ENCODE measurements at places on chromosomes 5 and 9.

DNA sequence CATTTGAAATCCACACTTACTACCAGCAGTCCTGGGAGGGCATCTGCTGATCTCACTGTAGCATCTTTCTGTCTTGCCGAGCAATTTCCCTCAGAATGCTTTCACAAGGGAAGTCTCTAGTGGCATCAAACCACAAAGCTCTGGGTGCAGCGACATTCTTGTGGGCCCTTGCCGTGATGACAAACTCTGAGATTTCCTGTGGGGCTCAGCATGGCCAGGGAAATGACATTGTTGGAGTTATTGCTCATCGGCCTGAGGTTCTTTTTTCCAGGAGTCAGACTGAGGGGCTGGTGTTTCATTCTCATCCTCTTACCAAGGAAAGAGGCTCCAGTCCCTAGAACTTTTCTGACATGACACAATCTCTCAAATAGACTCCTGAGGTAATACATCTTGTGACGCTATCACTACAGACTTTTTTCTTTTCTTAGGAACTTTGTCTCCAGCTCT, 51.4 kb downstream of the PFDN1 start:
- no peak for DNase-seq

- no peak for DNase-seq
Measured at GRCh38 chr5:14726066-14726838, 61.7 kb downstream of the OTULIN start.

DNA sequence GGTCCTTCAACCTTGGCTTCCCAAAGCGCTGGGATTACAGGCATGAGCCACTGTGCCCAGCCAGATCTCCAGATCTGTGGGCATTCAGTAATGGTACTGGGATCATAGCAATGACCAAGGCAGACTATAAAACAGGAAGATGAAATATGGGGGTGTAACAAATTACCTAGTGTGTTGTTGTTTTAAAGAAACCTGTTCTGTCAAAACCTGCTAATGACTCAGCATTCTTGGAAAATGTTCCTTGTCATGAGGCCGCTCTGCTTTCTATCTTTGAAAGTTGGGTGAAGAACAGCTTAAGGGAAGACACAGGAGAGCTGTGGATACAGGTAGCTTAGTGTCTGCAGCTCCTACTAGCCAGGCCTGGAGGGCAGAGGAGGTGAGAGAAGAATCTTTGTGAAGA, 19.4 kb downstream of the TARS1 start:
- no peak for DNase-seq

DNA sequence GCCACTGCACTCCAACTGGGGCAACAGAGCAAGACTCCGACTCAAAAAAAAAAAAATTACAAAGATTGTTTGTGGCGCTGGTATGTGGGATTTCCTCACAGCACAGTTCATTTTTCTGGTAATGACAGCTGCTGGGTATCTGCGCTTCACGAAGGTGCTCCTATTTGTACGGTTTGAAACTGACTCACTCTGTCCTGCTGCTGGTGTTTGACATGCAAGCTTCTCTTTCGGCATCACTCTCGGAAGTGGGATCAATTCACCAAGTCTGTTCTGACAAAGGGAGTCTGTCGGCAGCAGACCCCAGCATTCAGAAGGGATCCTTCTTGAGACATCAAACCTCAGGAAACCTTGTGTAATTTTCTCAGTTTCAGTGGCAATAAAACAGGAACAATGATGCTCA, 26.3 kb downstream of the MAML1 start:
- DNase-seq: no peak

DNA sequence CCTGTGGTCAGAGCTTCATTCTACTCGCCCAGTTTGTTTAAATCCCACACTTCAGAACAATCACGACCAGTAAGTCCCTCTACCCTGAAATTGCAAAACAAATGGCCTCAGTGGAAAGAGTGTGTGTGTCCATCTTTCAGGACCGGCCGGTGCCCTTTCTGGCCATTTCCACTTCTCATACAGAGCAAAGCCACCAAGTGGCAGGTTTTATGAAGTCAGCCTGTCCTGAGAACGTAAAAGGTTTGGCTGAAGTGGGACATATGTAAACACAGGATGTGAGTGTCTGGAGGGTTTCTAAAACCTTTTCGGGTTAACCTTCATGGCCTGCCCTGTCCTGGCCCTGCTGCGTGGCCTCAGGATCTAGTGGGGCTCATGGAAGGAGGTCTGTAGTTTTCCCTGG, 24.7 kb downstream of the NXNL2 start:
- no peak for DNase-seq

DNA sequence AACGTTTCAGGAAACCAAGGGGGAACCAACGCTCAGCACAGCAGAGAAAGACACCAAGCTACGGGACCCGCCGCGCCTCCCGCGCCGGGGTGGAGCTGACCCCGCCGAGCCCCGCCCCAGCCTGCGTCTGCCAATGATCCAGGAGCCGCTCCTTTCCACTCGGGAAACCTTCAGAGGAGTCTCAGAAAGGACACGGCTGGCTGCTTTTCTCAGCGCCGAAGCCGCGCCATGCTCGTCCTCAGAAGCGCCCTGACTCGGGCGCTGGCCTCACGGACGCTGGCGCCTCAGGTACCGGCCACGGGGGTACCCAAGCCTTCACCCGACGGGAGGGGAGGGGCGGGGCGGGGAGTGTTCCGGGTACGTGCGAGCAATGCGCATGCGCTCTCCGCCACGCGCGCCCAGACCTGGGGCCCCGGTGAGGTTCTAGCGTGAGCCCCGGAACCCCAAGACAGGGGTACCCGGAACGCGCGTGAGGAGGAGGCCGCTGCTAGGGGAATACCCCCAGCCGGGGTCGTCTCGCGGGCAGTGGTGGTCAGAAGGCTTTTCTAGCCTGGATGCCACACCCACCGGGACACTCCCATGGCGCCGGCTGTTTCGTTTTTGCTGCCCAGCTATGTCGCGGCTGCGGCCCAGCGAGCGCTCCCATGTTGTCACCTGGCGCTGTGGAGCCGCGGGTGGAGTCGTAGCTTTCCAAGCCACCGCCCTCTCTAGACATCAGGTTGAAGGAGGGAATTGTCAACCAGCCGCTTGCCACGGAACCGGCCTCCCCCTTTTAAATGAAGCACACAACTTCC, at the start of gene NIPSNAP3A:
Gene NIPSNAP3A (plus strand): TSS at position 119 of the 794 bp plus-strand sequence. CDS start 110 bp downstream, at position 229.
- no peak for DNase-seq

DNA sequence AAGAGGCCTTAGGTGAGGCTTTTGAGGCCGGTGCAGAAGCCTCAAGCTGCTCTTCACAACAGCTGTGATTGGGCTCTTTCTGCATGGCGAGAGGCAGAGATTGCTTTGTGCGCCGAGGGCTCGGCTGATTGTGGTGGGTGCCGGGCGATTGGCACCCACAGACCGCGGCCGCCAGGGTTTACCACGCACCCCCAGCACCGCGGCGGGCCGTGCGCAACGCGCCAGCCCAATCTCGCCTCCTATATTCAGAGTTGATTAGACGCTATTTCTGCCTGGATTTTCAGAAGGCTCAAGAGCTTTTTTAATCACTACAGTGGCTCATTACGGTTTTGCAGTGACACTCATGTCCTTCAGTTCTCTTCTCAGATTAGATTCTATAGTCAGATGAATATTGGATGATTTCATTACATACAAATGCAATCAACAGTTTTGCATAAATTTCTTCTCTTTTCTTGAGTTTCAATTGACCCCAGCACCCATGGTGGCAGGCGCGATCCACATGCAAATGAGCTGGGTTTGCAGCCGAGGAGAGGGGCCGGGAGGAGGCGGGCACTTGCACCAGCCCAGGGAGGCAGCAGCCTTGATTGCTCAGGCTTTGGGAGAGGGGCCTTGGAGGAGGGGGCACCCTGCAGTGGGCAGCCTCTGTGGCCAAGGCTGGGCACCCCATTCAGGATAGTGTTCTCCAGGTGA, 33.8 kb upstream of the PTGS1 start:
- no peak for DNase-seq

GRCh38 chr5:145166110-145166509, 669.0 kb downstream of the PRELID2 start:
- DNase-seq: no peak

- DNase-seq: no peak
Measured at GRCh38 chr5:18321262-18321942, 687.1 kb downstream of the TAF11L14 start.

- no peak for DNase-seq
Measured at GRCh38 chr5:58505971-58506640, 14.9 kb downstream of the GAPT start.

DNA sequence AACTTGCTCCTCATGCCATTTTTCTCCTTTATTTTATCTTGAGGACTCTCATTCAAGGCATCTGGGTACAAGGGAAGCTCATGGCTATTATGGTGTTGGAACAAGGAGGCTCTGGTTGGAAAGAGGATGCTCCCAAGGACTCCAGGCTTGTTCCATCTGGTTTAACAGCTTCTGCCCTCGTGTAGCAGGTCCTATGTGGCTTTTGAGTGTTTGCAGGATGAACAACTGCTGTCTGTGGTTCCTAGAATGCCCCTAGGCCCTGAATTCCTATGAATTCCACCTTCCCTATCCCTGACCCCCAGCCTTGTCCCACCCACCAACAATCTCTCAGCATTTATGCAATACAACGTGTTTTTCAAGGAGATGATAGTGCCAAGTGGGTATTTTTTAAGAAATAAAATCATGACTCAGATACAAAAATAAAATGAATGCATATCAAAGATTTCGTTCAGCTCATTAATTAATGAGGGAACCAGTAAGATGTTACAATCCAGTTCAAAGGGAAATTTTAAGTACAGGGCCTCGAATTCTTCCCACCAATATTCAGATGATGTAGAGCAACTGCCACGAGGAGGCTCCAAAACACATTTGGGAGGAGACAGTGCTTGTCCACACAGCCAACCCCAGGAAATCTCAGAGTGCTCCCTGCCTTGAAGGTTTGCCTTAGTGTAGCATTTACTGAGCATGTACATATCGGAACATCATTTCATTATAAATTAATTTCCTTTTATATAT, 182.0 kb downstream of the MUSK start:
- DNase-seq: no peak

DNA sequence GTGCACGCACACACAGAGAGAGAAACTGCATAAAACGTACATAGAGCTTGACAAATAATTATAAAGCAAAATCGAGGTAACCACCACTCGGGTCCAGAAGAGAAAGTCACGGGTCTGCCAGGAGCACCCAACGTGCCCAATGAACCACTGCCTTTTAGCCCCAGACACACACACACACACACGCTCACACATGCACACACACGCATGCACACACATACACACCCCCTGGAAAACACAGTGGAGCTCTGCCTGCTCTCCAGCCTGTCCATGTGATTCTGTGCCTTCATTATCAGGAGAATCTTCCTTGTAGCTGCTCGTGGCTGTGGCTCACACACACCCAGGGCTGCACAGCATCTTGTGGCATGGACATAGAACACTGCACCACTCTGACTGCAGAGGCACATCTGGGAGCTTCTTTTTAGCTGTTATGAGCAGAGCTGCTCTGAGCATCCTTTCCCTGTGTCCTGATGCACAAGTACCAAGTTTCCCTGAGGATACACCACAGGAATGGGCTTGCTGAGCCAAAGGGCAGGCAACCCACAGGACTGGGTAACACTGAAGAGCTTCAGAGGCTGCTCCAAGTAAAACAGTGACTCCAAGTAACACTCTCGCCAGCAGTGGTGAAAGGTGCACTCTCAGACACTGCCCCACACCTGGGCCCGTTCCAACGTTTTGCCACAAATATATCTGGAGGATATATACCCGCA, 58.9 kb downstream of the CAMSAP1 start:
- no peak for DNase-seq

GRCh38 chr5:20291766-20292165, 303.8 kb upstream of the CDH18 start:
- DNase-seq: no peak

GRCh38 chr5:142055301-142055700, 42.5 kb upstream of the GNPDA1 start:
- no peak for DNase-seq

GRCh38 chr5:88924330-88924657, 41.3 kb upstream of the MEF2C start:
- DNase-seq: no peak

- DNase-seq: no peak
Measured at GRCh38 chr5:127919818-127920217, 163.7 kb upstream of the SLC12A2 start.

GRCh38 chr5:141919218-141920119, 4.2 kb upstream of the DELE1 start:
- no peak for DNase-seq

DNA sequence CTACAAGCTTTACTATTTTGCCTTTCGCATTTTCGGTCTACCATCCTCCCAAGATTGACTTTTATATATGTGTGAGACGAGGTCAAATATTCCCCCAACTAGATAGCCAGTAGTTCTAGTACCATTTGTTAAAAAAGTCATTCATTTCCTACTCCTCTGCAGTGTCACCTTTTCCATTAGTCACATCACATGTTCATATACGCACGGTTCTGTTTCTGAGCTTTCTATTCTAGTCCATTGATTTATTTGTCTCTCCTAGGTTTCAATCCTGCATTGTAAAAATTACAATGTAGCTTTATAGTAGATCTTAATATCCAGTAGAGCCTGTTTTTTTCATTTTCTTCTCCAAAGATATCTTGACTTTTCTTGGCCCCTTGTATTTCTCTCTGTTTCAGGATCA, 528.7 kb upstream of the TRPC7 start:
- DNase-seq: no peak

GRCh38 chr5:89556215-89556913, 673.4 kb upstream of the MEF2C start:
- no peak for DNase-seq

- DNase-seq: no peak
Measured at GRCh38 chr5:34555699-34556508, 100.2 kb upstream of the RAI14 start.

DNA sequence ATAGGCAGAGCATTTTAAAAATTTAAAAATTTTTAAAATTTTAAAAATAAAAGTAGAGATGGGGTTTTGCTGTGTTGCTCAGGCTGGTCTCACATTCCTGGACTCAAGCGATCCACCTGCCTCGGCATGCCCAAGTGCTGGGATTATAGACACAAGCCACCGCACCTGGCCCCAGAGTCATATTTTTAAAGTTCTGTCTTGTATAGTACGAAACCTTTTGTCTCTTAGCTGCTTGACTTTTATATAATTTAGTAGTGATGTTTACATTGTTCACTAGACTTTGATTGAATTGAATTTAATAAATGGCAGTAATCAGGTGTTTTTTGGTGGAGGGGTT, 31.0 kb downstream of the LRRTM2 start:
- DNase-seq: no peak

- no peak for DNase-seq
Measured at GRCh38 chr5:119016125-119016774, 27.9 kb upstream of the DTWD2 start.

- DNase-seq: no peak
Measured at GRCh38 chr9:134967547-134967930, 49.8 kb upstream of the FCN1 start.

GRCh38 chr9:16553869-16554540, 316.5 kb downstream of the BNC2 start:
- no peak for DNase-seq

GRCh38 chr5:150448334-150448733, 1.2 kb downstream of the RPS14 start:
- DNase-seq: no peak

GRCh38 chr5:170523142-170523551, 19.3 kb downstream of the KCNIP1 start:
- no peak for DNase-seq

Measured in NCI-H187 treated with DMSO at 0.1 percent for 48 hours (cell line).